ENCODE measurements at places on chromosomes 7 and 10. TPM values are rescaled to one million over a fixed set of nuclear protein-coding genes. Genes with fewer than 3 reads are reported as not detected.

- no peak overlapping the region for H3K27ac ChIP-seq
- no peaks in the 10 kb centered on the region for H3K4me1 ChIP-seq
- H3K36me3 ChIP-seq: no peaks in the 10 kb centered on the region
- H3K27me3 ChIP-seq: no peaks in the 10 kb centered on the region
- H3K4me3 ChIP-seq: no peak overlapping the region
- no peak for DNase-seq
These were observed 32.0 kb upstream of the MYO3A start for GRCh38 chr10:25902002-25902401.

Gene ING3
- 10.4 TPM for total RNA-seq

- no peaks in the 10 kb centered on the region for H3K4me1 ChIP-seq
- no peaks in the 10 kb centered on the region for H3K36me3 ChIP-seq
- no peak overlapping the region for H3K4me3 ChIP-seq
- no peak overlapping the region for H3K27ac ChIP-seq
- H3K27me3 ChIP-seq: no peaks in the 10 kb centered on the region
- DNase-seq: no peak
These were observed 469.9 kb downstream of the GALNT17 start for GRCh38 chr7:71601851-71602250.

GRCh38 chr7:23235813-23236221 lies 10.8 kb upstream of the GPNMB start:
- no peaks in the 10 kb centered on the region for H3K27me3 ChIP-seq
- DNase-seq: no peak
- H3K4me3 ChIP-seq: no peak overlapping the region
- no peaks in the 10 kb centered on the region for H3K36me3 ChIP-seq

DNA sequence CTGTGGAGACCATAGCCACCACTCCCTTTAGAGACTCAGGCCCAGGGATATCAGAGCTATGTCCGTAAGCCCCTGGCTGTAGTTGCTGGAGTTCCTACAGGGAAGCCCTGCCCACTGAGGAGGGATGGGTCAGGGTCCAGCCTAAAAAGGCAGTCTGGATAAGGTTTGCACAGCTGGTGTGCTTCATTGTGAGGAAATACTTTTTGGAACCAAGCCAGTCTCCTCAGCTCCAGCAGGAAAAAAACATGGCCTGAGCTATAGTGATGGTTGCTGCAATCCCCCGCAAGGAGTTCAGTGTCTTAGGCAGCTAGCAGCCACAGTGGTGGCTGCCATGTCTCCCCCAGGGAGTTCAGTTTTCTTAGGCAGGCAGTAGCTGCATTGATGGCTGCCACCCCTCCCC lies 52.6 kb upstream of the CYP2C8 start:
- H3K36me3 ChIP-seq: no peaks in the 10 kb centered on the region
- DNase-seq: no peak
- no peak overlapping the region for H3K27ac ChIP-seq
- no peaks in the 10 kb centered on the region for H3K27me3 ChIP-seq
- no peaks in the 10 kb centered on the region for H3K4me1 ChIP-seq

GRCh38 chr10:31187182-31187581 lies 131.8 kb upstream of the ZEB1 start:
- H3K4me1 ChIP-seq: peaks cover 11% of the 10 kb centered on the region
- no peaks in the 10 kb centered on the region for H3K27me3 ChIP-seq
- no peaks in the 10 kb centered on the region for H3K36me3 ChIP-seq
- no peak overlapping the region for H3K27ac ChIP-seq

Gene MSMB
- total RNA-seq: not detected

Gene CLDN3
- total RNA-seq: not detected

GRCh38 chr10:66762218-66762729 lies 163.6 kb upstream of the LRRTM3 start:
- DNase-seq: no peak
- H3K27ac ChIP-seq: no peak overlapping the region
- H3K36me3 ChIP-seq: no peaks in the 10 kb centered on the region

DNA sequence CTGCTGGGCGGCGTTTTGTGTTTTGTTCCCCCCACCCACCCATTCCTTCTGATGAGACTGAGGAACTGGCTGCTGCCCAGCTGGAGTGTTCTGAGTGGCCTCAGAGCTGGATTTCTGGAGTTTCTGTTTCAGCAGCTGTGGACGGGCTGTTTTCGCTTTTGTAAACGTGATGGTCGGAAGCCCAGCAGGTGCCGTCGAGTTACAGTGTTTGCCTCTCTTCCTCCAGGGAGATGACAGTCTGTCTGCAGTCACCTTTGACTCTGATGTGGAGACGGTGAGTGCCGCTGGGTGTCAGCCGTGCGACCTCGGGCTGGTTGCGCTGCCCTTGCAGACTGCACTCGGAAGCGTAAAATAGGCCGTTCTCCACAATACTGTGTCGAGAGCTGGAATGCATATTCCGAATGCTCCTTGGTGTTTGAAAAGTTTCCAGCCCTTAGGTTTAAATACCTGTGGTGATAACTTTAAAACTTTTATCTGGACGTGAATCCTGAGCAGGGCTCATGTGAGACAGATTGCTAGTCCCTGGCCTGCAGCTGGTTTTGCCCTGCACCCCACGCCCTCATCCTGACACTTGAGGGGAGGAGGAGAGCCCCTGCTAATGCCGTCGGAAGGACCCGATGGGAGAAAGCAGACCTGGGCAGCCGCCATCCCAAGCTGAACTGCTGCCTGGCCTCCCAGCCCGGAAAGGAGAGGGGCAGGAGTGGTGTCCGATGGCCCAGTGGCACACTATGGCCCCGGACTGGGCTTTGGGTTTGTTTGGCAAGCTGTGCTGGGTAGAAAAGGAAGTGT lies 8.3 kb downstream of the IQCE start:
- H3K4me3 ChIP-seq: peak overlapping the region; percentile 19
- no peaks in the 10 kb centered on the region for H3K27me3 ChIP-seq
- H3K36me3 ChIP-seq: peaks cover under 1% of the 10 kb centered on the region
- no peak for DNase-seq

DNA sequence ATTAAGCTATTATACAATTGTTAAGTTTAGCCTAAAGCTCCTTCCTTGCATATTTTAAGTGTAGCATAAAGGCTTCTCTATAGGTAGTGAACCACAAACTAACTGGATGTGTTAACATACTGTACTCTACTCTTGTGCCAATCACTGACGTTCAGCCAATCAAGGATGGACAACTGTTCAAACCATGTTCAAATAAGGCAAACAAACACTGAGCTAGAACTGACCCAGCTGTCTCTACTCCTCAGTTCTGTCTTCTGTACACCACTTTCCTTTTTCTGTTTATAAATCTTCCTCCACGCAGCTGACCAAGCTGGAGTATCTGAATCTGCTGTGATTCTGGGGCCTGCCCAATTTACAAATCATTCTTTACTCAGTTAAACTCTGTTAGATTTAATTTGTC lies 188.7 kb upstream of the MBL2 start:
- H3K4me1 ChIP-seq: no peaks in the 10 kb centered on the region
- no peaks in the 10 kb centered on the region for H3K36me3 ChIP-seq
- H3K27me3 ChIP-seq: no peaks in the 10 kb centered on the region
- no peak for DNase-seq
- no peak overlapping the region for H3K4me3 ChIP-seq

Gene IKZF5
- total RNA-seq: 7.9 TPM

DNA sequence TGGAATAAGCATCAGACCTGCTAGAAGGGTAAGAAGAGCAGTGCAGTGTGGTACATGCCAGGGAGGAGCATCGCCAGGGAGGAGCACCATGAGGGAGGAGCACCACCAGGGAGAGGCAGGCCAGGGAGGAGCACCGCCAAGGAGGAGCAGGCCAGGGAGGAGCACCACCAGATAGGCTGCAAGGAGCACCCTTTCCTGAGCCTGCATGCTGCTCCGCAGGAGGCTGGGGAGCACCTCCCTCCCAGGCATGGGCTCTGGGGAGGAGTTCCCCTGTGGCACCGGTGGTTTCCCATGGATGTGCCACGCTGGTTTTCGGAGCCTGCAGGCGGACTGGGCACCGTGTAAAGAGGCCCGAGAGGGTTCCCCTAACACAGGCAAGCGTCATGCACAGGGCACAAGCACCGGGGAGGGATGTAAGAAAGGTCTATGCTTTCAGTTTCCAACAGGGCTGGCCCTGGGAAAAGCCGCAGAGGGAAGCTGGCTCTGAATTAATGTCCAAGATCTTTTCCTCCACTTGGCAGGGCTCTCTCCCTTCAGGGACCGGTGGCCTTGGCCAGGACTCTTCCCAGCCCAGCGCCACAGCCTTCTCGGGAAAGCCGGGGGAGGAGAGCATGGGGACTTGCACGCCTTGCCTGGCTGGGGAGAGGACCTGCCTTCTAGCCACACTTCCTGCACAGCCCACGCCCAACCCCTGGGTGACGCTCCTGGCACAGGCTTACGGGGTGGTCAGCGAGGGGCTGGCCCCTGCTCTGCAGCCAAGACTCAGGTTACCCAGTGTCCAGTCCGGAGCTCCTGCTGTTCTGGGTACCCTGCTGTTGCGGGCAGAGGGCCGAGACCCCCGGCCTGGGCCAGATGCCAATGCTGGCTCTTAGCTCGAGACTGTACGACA lies 11.5 kb upstream of the GPER1 start:
- H3K4me3 ChIP-seq: peak overlapping the region; percentile 32
- no peaks in the 10 kb centered on the region for H3K4me1 ChIP-seq
- peak; percentile 62 for DNase-seq
- no peaks in the 10 kb centered on the region for H3K36me3 ChIP-seq
- no peaks in the 10 kb centered on the region for H3K27me3 ChIP-seq

DNA sequence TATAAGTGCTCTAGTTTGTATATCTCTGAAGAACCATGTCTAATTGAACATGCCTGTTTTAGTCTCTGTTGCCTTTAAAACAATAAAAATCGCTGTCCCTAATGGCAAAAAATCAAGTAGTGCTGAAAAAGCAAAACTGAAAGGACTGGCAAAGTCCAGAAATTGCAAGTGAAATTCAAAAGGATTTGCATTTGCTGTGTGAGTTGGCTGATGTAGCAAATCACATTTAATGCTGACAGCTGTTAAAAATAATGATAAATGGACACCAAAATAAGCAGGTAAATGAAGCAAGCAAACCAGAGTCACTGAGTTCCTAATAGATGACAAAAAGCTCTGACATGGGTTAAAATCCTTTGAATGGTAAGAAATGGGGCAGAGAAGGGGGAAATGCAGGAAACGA lies 874.1 kb downstream of the GRM8 start:
- H3K4me1 ChIP-seq: no peaks in the 10 kb centered on the region
- H3K36me3 ChIP-seq: no peaks in the 10 kb centered on the region
- no peaks in the 10 kb centered on the region for H3K27me3 ChIP-seq
- no peak overlapping the region for H3K4me3 ChIP-seq
- DNase-seq: no peak
- H3K27ac ChIP-seq: no peak overlapping the region

GRCh38 chr10:123683459-123683858 lies 17.3 kb downstream of the GPR26 start:
- DNase-seq: no peak
- H3K27ac ChIP-seq: no peak overlapping the region
- no peak overlapping the region for H3K4me3 ChIP-seq
- H3K36me3 ChIP-seq: no peaks in the 10 kb centered on the region

- no peak for DNase-seq
- H3K4me1 ChIP-seq: no peaks in the 10 kb centered on the region
- no peak overlapping the region for H3K4me3 ChIP-seq
- no peaks in the 10 kb centered on the region for H3K27me3 ChIP-seq
- no peaks in the 10 kb centered on the region for H3K36me3 ChIP-seq
These were observed 8.1 kb downstream of the IL2RA start for GRCh38 chr10:6053816-6054631.

DNA sequence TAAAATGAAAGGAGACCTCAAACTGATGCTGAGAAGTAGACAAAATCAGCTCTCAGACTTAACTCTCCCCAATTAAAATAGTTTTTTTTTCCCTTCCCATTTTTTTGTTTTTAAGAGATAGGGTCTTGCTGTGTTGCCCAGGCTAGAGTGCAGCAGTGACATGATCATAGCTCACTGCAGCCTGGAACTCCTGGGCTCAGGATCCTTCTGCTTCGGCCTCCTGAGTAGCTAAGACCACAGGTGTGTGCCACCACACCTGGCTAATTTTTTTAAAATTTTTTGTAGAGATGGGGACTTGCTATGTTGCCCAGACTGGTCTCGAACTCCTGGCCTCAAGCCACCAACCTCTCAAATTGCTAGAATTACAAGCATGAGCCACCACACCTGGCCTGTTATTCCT lies 61.1 kb downstream of the NHLRC2 start:
- H3K4me3 ChIP-seq: no peak overlapping the region
- no peaks in the 10 kb centered on the region for H3K27me3 ChIP-seq
- H3K36me3 ChIP-seq: no peaks in the 10 kb centered on the region
- no peak for DNase-seq

Gene C10orf53
- total RNA-seq: not detected

Gene SPOCK2
- total RNA-seq: 19.8 TPM

Gene ADAM8
- total RNA-seq: 0.82 TPM

Gene CREM
- 33.4 TPM for total RNA-seq

DNA sequence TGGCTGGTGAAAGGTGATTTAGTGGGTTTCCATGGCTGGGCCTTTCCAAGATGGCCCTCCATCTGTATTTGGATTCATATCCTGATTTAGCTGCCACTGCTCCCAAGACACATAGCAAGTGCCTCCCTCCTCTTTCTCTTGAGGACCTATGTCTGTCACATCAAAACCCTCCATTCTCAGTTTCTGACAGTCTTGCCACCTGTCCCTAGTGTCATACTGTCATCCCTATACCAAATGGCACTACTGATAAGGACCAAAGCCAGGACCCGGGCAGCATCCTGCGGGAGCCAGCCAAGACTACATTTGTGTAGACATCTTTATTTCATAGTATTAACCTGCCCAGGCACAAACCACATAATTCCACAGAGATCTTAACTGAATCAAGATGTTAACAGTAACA lies 34.8 kb downstream of the PNLIPRP2 start:
- no peaks in the 10 kb centered on the region for H3K4me1 ChIP-seq
- H3K27ac ChIP-seq: no peak overlapping the region
- DNase-seq: peak; percentile 28
- no peaks in the 10 kb centered on the region for H3K36me3 ChIP-seq
- no peaks in the 10 kb centered on the region for H3K27me3 ChIP-seq

DNA sequence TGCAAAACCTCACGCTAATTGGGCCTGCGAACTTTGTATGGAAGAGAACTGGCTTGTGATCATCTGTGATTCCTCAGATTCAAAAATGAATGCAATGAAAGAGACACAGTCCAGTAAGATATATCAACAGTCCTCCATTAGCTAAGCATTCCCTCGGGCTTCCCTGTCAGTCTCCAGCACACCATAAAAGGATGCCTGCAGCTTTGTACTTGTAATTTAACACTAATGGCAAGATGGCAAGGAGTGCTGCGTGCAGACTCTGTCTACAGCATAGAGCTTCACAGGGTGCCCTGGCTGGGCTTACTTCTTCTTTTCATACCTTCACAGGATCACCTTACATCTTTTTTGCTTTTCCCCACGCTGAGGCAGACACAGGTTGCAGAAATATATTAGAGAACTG lies 200.0 kb downstream of the GFRA1 start:
- H3K27ac ChIP-seq: no peak overlapping the region
- no peak overlapping the region for H3K4me3 ChIP-seq
- no peak for DNase-seq
- H3K4me1 ChIP-seq: no peaks in the 10 kb centered on the region
- no peaks in the 10 kb centered on the region for H3K36me3 ChIP-seq

Data from right atrium auricular region (tissue), 2 donors.